ENCODE measurements at places on chromosomes 7 and 10.
A peak's percentile ranks its signal among the peaks of the same experiment; 100 is the strongest.

DNA sequence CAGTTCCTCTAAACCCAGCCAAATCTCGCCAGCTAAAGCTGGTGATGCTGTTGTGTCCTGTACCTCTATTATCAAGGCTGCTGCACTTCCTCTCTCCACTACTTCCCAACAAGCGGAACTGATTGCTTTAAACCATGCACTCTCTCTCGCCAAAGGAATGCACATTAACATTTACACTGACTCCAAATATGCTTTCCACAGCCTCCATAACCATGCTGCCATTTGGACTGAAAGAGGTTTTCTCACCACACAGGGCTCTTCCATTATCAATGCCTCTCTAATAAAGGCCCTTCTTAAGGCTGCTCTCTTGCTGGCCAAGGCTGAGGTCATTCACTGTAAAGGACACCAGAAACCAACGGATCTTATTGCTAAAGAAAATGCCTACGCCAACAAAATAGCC is 11.4 kb upstream of the LRRC61 start:
- DNase-seq, result no peak

GRCh38 chr10:71816421-71816851 is 34.6 kb downstream of the PSAP start:
- no peak for DNase-seq

GRCh38 chr10:44569193-44570091 is 184.5 kb upstream of the CXCL12 start:
- no peak for DNase-seq

- peak; percentile 42 for DNase-seq
Measured at GRCh38 chr10:97572214-97572989, at the start of gene ANKRD2. Gene ANKRD2, plus strand, starts transcription at chr10:97572779. Its CDS starts 10 bp downstream, at chr10:97572789.

- no peak for DNase-seq
Measured at GRCh38 chr10:5033061-5033778, 29.6 kb upstream of the AKR1C2 start.

GRCh38 chr7:13879994-13880686 is 109.3 kb downstream of the ETV1 start:
- DNase-seq, result no peak

DNA sequence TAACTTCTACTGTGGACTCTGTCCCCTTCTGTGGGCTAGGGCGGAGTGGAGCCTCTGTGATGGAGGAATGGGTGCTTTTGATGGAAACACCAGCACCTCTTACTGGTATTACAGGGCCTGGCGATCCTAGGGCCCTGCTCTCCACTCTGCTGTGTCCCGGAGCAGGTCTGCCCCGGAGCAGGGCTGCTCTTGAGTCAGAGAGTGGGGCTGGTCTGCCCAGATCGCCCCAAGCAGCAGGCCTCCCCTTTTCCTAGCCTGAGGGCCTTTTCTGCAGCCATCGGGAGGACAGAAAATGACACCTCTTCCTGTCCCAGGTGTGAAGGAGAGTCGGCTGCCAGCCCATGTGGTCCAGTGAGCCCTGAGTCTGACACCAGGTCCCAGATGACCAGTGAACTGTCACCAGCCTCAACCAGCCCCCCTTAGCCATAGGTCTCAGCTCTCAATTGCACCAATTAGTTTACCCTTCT is 1.4 kb downstream of the ZNF282 start:
- no peak for DNase-seq

DNA sequence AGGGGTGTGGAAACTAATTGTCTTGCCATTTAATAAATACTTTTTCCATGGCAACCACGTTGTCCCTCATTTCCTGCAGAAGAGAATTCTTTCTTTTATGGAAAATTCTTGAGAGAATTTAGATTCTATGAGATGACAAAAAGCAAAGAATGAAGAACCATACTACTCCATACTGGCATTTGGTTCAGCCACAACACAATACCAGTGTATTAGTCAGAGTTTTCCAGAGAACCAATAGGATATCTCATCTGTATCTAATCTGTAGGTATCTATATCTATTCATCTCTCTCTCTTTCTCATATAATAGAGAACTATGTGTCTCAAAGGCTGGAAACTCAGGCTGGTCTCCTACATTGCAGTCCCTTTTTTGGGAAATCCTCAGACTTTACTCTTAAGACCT is 44.6 kb upstream of the NAMPT start:
- no peak for DNase-seq

DNA sequence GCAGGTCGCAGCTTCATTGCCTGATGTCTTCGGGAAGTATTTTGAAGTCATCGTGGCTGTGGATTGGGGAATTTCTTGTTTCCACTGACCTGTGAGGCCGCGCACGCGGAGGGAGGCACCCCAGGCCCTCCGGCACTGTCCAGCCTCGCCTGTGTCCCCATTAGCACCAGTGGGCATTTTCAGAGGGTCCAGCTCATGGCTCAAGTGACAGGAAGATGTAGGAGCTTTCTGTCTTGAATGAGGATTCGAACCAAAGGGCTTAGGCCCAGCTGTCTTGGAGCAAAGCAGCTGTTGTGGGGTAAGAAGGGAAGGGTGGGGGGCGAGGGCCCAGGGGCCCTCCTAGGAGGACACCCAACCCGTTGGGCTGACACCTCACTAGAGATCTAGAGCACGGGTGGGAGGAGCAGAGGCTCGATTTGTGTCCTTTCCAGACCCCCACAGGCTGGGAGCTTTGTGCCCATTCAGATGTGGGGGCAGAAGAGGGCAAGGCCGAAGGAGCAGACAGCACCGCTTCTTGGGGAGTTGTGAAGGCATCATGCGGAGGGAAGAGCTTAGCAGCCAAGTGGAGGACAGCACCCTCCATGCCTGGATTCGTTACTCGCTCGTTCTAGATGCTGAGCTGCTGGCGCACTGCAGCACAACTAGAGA is 914 bp downstream of the ZNF37A start:
- DNase-seq, result no peak

- no peak for DNase-seq
Measured at GRCh38 chr10:115272482-115272881, 179.3 kb downstream of the ATRNL1 start.

DNA sequence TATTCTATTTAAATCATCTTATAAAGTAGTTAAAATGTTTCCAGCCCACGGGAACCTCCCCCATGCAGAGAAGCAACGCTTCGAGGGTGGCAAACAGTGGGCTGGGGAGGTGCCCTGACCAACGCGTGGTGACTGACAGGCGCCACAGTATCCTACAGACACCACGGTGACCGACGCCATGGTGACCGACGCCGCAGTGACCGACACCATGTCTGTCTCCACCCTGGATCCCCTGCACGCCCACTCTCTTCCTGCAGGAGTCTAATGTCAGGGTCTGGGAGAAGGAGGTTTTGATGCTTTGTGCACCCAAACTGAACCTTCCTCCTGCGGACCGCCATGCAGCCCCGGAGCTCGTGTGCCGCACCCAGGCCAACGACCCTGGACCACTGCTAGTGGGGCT is 464.4 kb downstream of the PTPRN2 start:
- DNase-seq, result no peak

- no peak for DNase-seq
Measured at GRCh38 chr7:148684289-148684830, 14.3 kb upstream of the CUL1 start.

DNA sequence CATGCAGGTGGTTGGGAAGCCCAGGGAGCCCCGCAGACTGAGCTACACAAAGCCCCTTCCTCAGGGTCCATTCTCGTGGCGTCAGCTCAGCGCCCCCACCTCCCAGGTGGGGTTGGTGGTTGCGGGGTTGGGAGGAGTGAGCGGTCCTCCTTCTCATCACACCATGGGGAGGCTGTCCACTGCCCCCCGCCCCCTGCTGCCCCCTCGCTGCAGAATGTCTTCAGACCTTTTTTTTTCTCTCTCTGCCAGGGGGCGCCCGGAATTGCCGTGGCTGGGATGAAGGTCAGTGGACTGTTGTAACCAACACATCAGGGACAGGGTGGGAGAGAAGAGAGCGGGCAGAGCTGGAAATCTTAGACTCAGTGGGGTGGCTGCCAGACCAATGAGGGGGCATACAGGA is 116.3 kb downstream of the COL13A1 start:
- no peak for DNase-seq

DNA sequence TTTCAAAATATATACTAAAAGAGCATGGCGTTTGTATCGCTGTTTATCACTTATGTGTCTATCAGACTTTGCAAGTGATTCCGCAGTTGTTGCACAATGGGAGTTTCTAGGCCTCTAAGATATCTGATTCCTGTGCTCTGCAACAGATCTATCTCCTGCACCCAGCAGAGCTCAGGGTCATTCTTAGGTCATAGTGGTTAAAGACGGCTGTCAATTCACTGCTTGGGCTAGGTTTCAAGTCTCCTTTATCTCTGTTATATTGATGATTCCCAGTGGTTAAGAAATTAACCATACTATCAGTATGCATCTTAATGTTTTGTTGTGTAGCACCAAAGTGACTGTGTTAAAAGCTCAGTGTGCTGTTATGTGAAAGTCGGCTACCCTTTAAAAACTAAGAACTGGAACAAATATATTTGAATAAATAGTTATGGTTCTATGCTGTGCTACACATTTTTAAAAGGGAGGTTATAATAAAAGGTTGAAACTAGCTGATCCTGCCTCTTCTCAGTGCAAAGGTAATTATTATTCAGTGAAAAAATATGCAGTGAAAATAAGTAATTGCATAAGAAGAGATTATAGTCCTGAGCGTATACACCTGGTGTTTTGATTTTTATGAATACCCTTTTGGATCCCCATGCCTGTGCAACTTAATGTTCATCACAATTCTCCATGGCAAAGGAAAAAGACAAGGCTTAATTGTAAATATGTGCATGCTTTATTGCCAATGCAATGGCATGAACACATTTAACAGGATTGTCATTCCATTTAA is 24.0 kb downstream of the HOXA1 start:
- no peak for DNase-seq

DNA sequence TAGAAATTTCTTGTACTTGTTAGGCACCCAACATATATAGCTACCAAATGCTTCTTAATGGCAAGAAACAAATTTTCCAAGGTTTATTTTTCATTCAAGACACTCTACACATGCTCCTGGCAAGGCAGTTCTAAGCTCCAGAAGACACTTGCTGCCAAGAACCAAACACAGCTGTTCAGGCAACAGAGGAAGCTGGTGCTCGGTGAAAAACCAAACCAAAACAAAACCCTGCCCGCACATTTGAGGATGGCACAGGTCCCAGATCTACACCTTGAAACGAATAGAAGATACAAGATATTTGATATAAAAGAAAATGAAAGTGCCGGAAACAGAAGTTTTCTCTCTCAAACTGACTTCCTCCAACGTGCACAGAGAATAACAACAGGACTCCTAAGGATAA is 4.9 kb upstream of the DNTT start:
- DNase-seq, result no peak

- no peak for DNase-seq
Measured at GRCh38 chr10:86940677-86941076, 16.7 kb downstream of the MMRN2 start.

- DNase-seq, result no peak
Measured at GRCh38 chr10:28680358-28680752, 3.0 kb downstream of the BAMBI start.

DNA sequence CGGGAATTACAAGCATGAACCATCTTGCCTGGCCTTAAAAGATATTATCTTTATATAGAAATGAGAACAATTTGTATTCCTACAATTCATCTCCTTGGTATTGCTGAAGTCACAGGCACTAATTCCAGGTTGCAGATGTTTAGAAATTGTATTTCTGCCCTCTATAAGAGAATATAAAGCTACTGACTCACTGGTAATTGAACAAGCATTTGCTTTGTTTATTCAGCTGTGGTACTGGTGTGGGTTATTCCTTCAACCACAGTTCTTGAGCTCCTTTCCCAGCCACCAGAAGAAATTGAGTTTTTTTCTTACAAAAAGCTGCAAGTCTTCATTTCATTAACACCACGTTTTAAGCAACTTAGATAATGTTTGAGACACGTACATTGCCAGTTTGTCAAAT is 29.0 kb upstream of the MPP7 start:
- DNase-seq, result no peak

GRCh38 chr7:21251151-21251800 is 176.6 kb upstream of the SP4 start:
- no peak for DNase-seq

GRCh38 chr10:78434886-78435285 is 401.2 kb downstream of the RPS24 start:
- DNase-seq, result no peak

DNA sequence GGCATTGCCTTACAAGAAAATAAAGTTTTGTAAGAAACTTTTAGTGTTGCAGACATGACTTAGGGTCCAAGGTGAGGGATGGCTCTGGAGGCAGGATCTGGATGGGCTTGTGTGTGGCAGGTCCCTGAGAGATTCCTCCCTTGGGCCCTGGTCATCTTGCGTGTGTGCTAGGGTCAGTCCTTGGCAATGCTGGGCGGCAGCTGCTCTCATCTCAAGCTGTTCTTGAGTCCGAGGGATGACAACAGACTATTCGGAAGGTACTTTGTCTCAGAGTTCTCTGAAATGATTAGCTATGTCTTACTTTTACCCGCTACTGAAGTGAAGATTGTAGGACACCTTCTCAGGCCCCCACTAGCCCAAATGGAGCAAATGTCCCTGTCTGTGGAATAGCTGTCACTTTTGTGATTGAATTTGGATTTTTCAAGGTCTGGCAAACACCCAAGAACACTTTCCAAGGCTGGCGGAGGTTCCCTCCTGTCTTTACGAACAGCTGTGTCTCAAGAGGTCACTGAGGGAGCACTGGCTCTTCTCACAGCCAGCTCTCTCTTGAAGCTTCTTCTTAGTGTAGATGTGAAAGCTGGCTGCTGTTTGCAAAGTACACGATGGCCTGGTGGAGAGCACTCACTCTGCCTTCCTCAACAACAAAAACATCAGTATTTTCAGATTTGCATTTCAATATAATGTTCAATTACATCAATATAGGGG is 253.6 kb downstream of the STK31 start:
- no peak for DNase-seq

DNA sequence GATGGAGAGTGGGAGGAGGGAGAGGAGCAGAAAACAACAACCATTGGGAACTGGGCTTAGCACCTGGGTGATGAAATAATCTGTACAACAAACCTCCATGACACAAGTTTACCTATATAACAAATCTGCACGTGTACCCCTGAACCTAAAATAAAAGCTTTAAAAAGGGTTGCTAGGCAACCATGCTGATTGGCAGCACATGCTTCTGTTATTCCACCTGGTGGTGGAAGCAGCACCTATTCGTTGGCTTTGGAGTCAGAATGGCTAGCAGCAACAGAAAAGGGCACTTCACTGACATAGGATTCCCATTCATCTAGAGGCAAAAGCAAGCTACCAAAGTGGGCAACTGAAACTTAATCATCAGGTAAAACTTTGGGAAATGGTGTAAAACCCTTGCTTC is 57.1 kb downstream of the RELN start:
- no peak for DNase-seq
